H1 (cell line): ENCODE measurements at places on chromosomes 13 and 19.

- H3K27me3 ChIP-seq, result no peaks in the 10 kb centered on the region
- no peak for DNase-seq
- H3K27ac ChIP-seq, result no peak overlapping the region
Measured at GRCh38 chr19:17240062-17240752, 5.5 kb downstream of the NR2F6 start.

DNA sequence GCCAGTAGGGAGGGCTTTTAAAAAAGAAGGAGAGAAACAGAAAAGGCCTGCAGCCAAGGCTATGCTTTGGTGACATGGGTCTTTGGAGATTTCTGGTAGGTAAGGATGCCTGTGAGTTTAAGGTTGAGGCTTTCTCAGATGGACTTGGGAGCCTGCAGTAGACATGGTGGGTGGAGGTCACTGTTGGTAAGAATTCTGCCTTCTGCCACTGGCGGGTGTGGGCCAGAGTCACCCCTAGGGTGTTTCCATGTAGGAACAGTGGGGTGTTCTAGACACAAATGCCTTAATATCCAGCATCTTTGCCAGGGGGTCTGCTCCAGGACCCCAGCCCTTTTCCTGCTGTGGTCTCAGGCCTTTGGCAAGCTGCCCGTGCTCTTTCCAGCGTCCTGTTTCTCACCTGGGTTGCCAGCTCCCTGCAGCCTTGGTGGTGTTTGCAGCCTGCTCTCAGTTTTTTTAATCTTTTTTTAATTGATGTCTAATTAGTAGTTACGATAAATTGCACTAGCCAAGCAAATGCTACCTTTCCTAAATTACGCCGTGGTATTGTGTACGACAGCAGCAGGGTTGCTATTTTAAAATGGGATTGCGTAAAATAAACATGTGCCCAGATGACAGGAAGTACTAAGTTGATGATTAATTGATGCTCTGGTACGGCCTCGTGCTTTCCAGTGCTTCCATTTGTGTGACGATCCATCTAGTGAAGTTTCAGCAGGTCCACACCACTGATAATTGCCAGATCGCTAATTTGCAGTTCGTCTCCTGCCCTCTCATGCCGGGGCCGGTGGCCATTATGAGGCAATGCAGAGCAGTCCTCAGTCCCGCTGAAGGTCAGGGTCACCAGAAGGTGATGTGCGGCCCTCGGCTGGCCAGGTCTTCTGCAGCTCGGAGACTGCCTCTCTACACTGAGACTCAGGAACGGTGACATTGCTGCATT, 35.3 kb upstream of the NPAS1 start:
- H3K4me3 ChIP-seq, result no peak overlapping the region
- H3K36me3 ChIP-seq, result no peaks in the 10 kb centered on the region; the same call in 1 of the 2 replicates
- H3K4me1 ChIP-seq, result peaks cover 4% of the 10 kb centered on the region; the same call in 1 of the 2 replicates
- DNase-seq, result no peak
- no peaks in the 10 kb centered on the region for H3K27me3 ChIP-seq
- H3K27ac ChIP-seq, result no peak overlapping the region

GRCh38 chr19:17951157-17951989, 15.5 kb upstream of the KCNN1 start:
- no peaks in the 10 kb centered on the region for H3K36me3 ChIP-seq
- peak; percentile 62 for DNase-seq
- peaks cover 19% of the 10 kb centered on the region for H3K27me3 ChIP-seq
- H3K4me3 ChIP-seq, result peak overlapping the region; percentile 73
- H3K27ac ChIP-seq, result no peak overlapping the region

- H3K27ac ChIP-seq, result no peak overlapping the region
- H3K4me3 ChIP-seq, result peak overlapping the region; percentile 56
- H3K27me3 ChIP-seq, result peaks cover 10% of the 10 kb centered on the region
- H3K4me1 ChIP-seq, result peaks cover 12% of the 10 kb centered on the region
Measured at GRCh38 chr19:2476451-2477140, 669 bp downstream of the GADD45B start.

DNA sequence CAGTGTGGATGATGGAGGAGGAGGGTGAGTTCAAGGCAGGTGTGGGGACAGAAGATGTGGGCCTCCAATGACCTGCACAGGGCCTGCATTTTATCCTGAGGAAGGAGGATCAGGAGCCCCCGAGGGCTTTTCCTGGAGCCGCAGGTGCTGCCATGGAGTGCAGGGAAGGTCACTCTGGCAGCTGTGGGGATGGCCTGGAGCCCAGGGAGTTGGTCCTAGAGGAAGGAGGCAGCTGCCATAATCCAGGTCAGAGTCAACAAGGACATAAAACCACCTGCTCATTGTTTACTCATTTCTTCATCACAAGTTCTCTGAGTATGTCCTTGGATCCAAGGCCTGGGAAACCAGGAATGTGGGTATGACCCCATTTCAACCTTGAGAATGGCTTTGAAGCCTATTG, 87.2 kb downstream of the SCGB2B2 start:
- no peaks in the 10 kb centered on the region for H3K27me3 ChIP-seq
- DNase-seq, result no peak
- no peaks in the 10 kb centered on the region for H3K36me3 ChIP-seq
- H3K4me3 ChIP-seq, result no peak overlapping the region
- no peaks in the 10 kb centered on the region for H3K4me1 ChIP-seq

DNA sequence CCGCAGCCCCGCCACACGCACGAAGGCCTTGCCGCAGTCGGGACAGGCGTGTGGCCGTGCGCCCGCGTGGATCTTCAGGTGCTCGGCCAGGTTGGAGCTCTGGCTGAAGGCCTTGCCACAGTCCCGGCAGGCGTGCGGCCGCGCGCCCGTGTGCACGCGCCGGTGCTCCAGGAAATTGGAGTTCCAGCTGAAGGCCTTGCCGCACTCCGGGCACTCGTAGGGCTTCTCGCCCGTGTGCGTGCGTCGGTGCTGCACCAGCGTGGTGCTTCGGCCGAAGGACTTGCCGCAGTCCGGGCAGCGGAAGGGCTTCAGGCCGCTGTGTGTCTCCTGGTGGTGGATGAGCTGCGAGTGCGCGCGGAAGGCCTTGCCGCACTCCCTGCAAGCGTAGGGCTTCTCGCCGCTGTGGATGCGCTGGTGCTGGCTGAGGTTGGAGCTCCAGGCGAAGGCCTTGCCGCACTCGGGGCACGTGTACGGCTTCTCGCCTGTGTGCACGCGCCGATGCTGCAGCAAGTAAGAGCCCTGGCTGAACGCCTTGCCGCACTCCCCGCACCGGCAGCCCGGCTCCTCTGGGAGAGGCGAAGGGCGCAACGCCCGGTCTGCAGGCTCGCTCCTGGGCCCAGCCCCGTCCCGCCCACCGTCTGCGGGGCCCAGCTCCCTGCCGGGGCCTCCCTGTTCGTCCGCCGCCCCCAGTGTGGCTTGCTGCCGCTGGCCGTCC, 3.6 kb upstream of the A1BG start:
- H3K36me3 ChIP-seq, result no peaks in the 10 kb centered on the region
- H3K27me3 ChIP-seq, result no peaks in the 10 kb centered on the region
- DNase-seq, result no peak
- H3K4me3 ChIP-seq, result no peak overlapping the region

DNA sequence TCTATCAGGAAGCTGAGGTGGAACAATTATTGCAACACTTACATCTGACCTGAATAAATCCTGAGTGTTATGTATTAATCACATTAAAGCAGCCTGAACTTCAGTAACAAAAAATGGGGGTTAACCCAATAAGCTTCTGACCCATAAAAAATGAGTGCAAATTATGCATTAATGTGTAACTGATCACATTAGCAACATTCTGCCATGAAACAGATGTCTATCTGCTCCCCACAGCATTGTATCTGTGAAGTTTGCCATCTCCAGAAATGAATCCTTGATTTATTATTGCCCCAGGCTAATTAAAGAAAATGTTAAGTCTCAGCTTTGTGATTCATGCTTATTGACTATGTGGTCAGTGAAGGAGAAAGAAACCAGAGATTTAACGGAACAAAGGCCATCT, 304.9 kb downstream of the PCDH20 start:
- DNase-seq, result no peak
- no peaks in the 10 kb centered on the region for H3K4me1 ChIP-seq
- H3K36me3 ChIP-seq, result no peaks in the 10 kb centered on the region
- no peaks in the 10 kb centered on the region for H3K27me3 ChIP-seq
- H3K4me3 ChIP-seq, result no peak overlapping the region

GRCh38 chr13:51595416-51595815, 11.2 kb downstream of the WDFY2 start:
- no peaks in the 10 kb centered on the region for H3K27me3 ChIP-seq
- DNase-seq, result no peak
- H3K4me1 ChIP-seq, result peaks cover 12% of the 10 kb centered on the region; the same call in 1 of the 2 replicates
- H3K36me3 ChIP-seq, result no peaks in the 10 kb centered on the region

- no peak overlapping the region for H3K27ac ChIP-seq
- H3K4me3 ChIP-seq, result no peak overlapping the region
- no peaks in the 10 kb centered on the region for H3K36me3 ChIP-seq
- no peaks in the 10 kb centered on the region for H3K27me3 ChIP-seq
- no peaks in the 10 kb centered on the region; the same call in 1 of the 2 replicates for H3K4me1 ChIP-seq
Measured at GRCh38 chr19:32257326-32258073, 87.9 kb upstream of the ZNF507 start.

- no peaks in the 10 kb centered on the region for H3K4me1 ChIP-seq
- H3K36me3 ChIP-seq, result no peaks in the 10 kb centered on the region
- H3K4me3 ChIP-seq, result no peak overlapping the region
- H3K27me3 ChIP-seq, result no peaks in the 10 kb centered on the region
Measured at GRCh38 chr13:111503376-111503775, 182.9 kb downstream of the TEX29 start.

DNA sequence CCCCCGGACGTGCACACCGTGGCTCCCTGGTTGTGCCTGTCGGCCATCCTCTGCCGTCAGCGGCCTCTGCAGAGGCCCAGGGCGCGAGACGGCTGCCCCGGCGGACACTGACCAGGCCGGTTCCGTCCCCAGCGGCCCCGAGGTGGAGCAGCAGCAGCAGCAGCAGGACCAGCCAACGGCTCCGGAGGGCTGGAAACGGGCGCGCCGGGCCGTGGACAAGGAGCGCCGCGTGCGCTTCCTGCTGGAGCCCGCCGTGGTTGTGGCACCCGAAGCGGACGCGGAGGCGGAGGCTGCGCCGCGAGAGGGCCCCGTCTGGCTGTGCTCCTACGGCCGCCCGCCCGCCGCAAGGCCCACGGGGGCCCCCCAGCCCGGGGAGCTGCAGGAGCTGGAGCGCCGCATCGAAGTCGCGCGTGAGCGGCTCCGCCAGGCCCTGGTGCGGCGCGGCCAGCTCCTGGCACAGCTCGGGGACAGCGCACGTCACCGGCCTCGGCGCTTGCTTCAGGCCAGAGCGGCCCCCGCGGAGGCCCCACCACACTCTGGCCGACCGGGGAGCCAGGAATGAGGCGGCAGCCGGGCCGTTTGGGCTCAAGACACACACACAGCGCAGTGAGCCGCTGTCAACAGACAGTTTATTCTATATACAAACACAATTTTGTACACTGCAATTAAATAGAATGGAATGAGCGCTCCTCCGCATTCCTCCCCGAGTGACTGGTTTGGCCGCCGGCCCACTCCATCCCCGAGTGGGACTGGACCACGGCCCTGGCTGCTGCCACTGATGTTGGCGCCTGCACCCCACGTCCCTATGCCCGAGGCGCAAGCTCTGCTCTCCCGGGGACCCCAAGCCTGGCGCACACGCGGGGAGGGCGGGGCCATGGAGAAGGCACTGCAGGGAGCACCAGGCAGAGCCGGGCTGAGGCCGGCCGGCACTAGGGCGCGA, 9.1 kb downstream of the GRIN3B start:
- no peaks in the 10 kb centered on the region for H3K27me3 ChIP-seq
- H3K27ac ChIP-seq, result no peak overlapping the region
- no peak for DNase-seq
- H3K4me1 ChIP-seq, result no peaks in the 10 kb centered on the region

- no peaks in the 10 kb centered on the region for H3K36me3 ChIP-seq
- H3K27me3 ChIP-seq, result no peaks in the 10 kb centered on the region
- no peaks in the 10 kb centered on the region; the same call in 1 of the 2 replicates for H3K4me1 ChIP-seq
- no peak overlapping the region for H3K27ac ChIP-seq
- H3K4me3 ChIP-seq, result no peak overlapping the region
Measured at GRCh38 chr13:82501834-82502233, 1380.4 kb downstream of the SLITRK1 start.

GRCh38 chr13:104477261-104477660, 1411.0 kb upstream of the SLC10A2 start:
- no peak for DNase-seq
- no peaks in the 10 kb centered on the region for H3K27me3 ChIP-seq
- H3K4me3 ChIP-seq, result no peak overlapping the region
- no peaks in the 10 kb centered on the region for H3K4me1 ChIP-seq

- no peak overlapping the region for H3K27ac ChIP-seq
- no peaks in the 10 kb centered on the region for H3K27me3 ChIP-seq
- no peaks in the 10 kb centered on the region for H3K4me1 ChIP-seq
- DNase-seq, result no peak
- H3K36me3 ChIP-seq, result no peaks in the 10 kb centered on the region
- no peak overlapping the region for H3K4me3 ChIP-seq
Measured at GRCh38 chr13:31110617-31111016, 51.1 kb downstream of the HSPH1 start.

DNA sequence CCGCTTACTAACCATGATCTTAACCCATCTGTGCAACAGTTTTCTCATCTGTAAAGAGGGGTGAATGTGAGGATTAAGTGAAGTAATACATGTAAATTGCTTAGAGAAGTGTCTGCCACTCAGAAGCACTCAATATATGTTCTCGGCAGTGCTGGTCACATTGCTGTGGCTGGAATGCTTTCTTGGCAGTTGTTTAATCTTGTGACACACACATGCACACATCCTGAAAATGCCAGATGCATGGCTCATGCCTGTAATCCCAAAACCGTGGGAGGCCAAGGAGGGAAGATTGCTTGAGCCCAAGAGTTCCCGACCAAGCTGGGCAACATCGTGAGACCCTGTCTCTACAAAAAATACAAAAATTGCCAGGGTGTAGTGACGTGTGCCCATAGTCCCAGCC, 4.9 kb upstream of the DMKN start:
- peaks cover 5% of the 10 kb centered on the region; the same call in 1 of the 2 replicates for H3K27me3 ChIP-seq
- H3K27ac ChIP-seq, result no peak overlapping the region
- no peak for DNase-seq

GRCh38 chr19:3176715-3177501, 1.7 kb upstream of the S1PR4 start:
- H3K4me3 ChIP-seq, result no peak overlapping the region
- no peaks in the 10 kb centered on the region for H3K27me3 ChIP-seq
- DNase-seq, result no peak
- no peaks in the 10 kb centered on the region for H3K4me1 ChIP-seq

DNA sequence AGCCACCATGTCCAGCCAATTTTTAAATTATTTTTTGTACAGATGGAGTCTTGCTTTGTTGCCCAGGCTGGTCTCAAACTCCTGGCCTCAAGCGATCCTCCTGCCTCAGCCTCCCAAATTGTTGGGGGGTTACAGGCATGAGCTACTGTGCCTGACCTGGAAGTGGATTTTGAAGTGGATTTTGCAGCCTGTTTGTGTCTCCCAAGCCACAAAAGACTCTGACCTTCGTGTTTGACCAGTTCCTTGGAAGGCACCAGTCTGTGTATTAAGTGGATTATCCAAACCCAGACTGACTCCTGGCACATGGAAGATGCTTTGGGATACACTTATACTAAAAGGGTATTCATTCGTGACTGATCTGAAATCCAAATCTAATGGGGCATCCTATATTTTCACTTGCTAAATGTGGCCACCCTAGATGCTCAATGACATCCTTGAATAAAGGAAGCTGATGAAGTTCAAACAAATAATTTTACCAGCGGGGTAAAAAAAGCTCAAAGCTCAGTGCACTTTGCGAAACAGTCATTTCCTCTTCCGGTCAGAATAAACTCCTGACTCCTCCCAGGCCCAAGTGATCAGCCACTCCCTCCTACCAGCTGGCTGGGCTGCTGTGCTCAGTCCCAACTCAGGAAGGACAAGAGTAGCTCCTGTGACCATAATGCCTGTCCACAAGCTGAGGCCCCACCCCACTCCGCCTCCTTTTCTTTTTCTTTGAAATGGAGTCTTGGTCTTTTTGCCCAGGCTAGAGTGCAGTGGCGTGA, 32.6 kb upstream of the GATAD2A start:
- no peak overlapping the region for H3K27ac ChIP-seq
- DNase-seq, result no peak
- no peaks in the 10 kb centered on the region for H3K27me3 ChIP-seq
- H3K4me1 ChIP-seq, result peaks cover 4% of the 10 kb centered on the region; the same call in 1 of the 2 replicates
- H3K36me3 ChIP-seq, result no peaks in the 10 kb centered on the region
